ENCODE measurements at places on chromosomes 4 and X.

DNA sequence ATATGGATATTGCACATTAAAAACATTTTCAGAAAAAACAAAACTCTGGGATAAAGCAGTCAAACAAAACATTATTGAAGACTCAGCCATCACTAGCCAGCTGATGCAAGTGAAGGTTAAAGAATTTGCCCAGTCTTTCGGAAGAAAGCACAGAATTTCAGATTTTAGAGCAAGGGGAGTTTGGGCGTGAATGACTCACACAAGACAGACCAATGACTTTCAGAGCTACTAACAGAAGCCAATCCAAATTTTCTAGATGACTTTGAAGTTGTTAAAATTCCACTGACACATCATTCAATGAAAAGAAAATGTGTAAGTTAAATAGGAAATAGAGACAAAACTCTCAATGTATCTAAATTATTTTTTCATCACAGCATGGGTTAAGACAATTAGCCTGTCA lies 4.0 kb downstream of the MRFAP1L1 start:
- H3K27ac ChIP-seq: no peak overlapping the region
- H3K4me1 ChIP-seq: peaks cover 53% of the 10 kb centered on the region
- H3K4me3 ChIP-seq: no peak overlapping the region
- H3K27me3 ChIP-seq: no peaks in the 10 kb centered on the region
- no peak for DNase-seq

DNA sequence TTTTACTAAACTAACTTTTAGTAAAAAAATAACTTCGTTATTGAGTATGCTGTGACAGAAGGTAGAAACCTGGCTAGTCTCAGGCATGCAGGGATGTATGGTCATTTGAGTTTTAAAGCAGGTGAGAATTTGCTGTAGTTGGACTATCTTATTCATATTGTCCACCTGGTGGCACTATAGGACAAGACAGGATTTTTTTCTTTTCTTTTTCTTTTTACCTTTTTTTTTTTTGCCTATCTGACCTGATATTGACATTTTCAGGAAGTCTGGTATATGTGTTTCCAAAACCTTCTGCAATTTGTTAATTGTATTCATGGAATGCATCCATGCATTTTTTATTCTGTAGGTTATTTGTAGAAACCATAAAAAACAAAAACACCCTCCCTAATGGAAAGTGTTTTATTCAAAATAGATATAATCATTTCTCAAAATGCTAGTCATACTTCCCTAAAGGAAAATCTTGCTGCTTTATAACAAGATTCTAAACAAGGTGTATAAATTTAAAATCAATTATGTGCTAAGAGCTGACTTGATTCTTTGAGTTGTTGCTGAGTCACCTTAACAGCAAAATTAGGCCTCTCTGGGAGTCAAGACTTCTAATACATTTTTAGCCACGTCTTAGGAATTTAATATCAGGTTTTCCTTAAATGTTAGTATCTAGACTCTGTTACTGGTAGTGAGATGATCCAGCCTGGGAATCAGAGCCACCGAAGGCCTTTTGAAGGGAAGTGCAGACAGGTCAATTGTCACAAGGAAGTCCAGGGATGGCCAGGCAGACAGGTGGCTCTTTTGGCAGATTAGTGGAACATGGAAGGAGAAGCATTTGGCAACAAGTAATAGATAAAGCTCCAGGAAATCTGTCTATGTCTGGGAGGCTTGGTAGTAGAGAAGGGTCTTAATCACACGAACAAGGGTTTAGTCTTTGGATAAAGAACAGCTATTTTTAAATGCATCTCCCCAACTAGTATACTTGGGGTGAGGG lies 201.3 kb upstream of the GNPDA2 start:
- no peak overlapping the region for H3K4me3 ChIP-seq
- H3K27me3 ChIP-seq: no peaks in the 10 kb centered on the region
- H3K36me3 ChIP-seq: no peaks in the 10 kb centered on the region
- no peaks in the 10 kb centered on the region for H3K4me1 ChIP-seq
- H3K27ac ChIP-seq: no peak overlapping the region

DNA sequence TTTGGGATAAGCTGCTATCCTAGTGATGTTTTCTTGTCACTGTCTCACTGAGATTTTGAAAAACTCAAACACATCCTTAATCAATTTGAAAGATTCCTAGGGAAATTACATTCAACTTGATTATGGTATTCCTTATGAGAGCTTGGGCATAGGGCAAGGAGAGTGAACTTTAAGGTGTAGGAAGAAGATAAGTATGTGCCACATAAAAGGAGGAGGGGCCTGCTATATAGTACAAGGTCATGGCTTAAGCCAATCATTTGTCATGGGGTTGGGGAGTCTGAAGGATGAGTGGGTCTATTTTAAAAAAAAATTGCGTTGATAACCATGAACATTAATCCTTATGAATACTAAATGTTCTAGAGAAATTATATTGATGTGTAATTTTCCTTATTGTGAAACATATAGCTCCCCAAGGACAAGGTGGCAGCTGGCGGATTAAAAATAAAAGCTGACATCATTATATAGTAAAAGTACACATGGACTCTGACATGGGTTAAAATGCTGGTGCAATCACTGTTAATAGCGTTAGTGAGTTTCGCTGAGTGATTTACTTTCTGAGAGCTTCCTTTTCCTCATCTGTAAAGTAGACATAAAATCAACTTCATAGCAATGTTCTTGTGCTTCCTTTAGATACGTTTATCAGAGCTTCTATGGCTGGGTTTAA lies 17.4 kb downstream of the GALNT7 start:
- no peak overlapping the region for H3K4me3 ChIP-seq
- no peaks in the 10 kb centered on the region for H3K27me3 ChIP-seq
- H3K4me1 ChIP-seq: peaks cover under 1% of the 10 kb centered on the region
- H3K36me3 ChIP-seq: no peaks in the 10 kb centered on the region

- no peak overlapping the region for H3K4me3 ChIP-seq
- H3K27ac ChIP-seq: no peak overlapping the region
- peaks cover 7% of the 10 kb centered on the region for H3K27me3 ChIP-seq
- H3K36me3 ChIP-seq: no peaks in the 10 kb centered on the region
These were observed 42.4 kb upstream of the SLC39A8 start for GRCh38 chr4:102387552-102388150.

DNA sequence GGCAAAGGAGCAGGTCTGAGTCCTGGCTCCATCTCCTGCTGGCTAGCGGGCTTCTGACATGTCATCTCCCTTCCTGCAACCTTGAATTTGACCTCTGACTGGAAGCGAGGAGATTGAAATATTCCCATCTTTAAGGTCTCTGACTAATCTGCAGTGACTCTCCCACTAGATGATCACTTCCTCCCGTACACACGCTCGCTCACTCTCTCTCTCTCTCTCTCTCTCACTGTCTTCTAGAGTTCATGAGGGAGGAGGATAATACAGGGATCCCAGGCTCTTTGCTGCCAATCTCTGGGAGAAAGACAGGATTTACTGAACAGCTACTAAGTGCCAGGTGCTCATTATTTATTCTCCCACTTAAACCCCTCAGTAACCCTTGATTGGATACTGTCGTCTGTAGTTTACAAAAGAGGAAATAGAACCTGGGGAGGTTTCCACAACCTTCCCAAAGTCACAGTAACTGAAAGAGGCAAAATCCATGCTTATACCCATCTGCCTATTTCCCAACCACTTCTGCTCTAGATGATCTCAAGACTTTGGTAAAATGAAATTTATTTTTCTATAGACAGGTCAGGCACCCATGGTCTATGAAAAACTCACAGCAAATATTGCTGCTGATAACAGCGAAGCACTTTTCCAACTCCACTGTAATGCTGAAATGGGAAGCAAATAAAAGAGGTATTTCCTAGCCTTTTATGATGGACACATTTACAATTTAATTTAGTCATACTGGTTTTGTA lies 193.5 kb upstream of the C1QTNF7 start:
- peaks cover 20% of the 10 kb centered on the region for H3K4me1 ChIP-seq
- H3K4me3 ChIP-seq: no peak overlapping the region
- no peak for DNase-seq
- no peak overlapping the region for H3K27ac ChIP-seq
- no peaks in the 10 kb centered on the region for H3K36me3 ChIP-seq
- H3K27me3 ChIP-seq: no peaks in the 10 kb centered on the region

DNA sequence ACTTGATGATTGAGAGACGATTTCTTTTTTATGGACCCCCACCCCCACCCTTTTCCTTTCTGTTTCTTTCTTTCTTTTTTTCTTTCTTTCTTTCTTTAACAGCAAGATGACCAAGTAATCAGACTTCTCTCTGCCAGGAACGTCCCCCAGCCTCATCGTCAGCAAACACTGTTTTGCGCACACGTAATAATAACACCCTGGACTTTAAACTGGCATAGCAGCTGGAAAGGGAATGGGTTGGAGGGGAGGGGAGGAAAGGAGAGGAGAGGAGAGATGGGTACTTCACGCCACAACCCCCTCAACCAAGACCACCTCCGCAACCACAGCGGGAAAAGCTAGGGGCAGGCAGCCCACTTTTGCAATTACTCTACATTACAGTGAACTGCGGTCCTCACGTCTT lies 1.1 kb downstream of the GABRA2 start:
- H3K27me3 ChIP-seq: peaks cover 20% of the 10 kb centered on the region
- no peaks in the 10 kb centered on the region for H3K4me1 ChIP-seq
- DNase-seq: no peak
- H3K36me3 ChIP-seq: no peaks in the 10 kb centered on the region
- no peak overlapping the region for H3K4me3 ChIP-seq
